Left hindlimb (tissue), 1 donor: ENCODE measurements at places on chromosomes 13 and 19.

DNA sequence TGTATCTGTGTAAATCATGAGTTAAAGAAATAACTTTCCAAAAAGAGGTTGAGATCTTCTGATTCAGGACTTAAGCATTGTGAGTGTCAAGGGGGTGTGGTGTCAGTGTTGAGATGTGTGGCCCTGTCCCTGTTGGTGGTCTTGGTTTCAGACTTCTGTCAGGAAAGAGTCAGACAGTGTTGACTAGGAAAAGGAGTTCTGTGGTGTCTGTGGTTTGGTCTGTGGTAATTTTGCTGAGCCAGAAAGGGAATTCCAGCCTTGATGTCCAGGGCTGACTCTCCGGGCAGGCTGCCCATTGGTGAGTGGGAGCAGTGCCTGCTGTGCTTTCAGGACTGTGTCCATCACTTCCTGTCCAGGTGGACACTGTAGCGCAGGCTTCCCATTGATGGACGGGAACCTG, 39.8 kb upstream of the IGFL4 start:
- DNase-seq = peak; percentile 44

- DNase-seq = no peak
Measured at GRCh38 chr19:47028195-47028601, 8.6 kb downstream of the NPAS1 start.

- no peak for DNase-seq
Measured at GRCh38 chr19:12821761-12822160, 12.6 kb downstream of the RTBDN start.

GRCh38 chr13:103335241-103335640, 269.0 kb upstream of the SLC10A2 start:
- no peak for DNase-seq

GRCh38 chr19:28482221-28482620, 730.7 kb downstream of the UQCRFS1 start:
- no peak for DNase-seq

GRCh38 chr13:66994517-66995202, 235.5 kb downstream of the PCDH9 start:
- no peak for DNase-seq

GRCh38 chr19:3849092-3849491, 19.7 kb downstream of the ZFR2 start:
- no peak for DNase-seq

DNA sequence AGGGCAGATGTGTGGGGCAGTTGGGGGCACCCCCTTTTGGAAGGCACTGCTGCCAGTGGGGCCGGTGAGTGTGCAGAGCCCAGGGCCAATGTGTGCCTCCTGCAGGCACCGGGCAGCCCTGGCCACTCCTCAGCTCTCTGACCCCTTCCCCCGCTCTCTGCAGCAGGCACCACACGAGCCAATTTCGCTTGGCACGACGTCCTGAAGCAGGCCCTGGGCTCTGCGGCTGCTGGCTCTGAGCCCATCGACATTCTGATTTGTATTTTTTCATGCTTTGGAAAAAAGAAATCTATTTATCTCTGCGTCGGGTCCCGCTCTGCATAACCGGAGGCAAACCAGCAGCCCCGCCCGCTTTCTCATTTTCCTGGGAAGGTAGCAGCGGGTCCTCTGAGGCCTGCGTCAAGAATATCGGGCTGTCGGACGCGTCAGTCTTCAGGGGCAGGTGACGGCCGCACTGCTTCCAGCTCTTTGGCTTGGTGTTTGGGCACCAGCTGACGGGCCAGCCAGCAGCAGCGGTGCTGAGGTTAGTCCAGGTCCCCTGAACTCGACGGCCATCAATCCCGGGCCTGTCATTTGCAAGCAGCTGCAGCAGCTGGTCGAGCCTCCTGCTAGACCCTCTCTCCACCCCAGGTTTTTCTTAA, 134.3 kb downstream of the KDM4B start:
- peak; percentile 60 for DNase-seq

- no peak for DNase-seq
Measured at GRCh38 chr13:91531646-91532045, 133.2 kb downstream of the GPC5 start.

DNA sequence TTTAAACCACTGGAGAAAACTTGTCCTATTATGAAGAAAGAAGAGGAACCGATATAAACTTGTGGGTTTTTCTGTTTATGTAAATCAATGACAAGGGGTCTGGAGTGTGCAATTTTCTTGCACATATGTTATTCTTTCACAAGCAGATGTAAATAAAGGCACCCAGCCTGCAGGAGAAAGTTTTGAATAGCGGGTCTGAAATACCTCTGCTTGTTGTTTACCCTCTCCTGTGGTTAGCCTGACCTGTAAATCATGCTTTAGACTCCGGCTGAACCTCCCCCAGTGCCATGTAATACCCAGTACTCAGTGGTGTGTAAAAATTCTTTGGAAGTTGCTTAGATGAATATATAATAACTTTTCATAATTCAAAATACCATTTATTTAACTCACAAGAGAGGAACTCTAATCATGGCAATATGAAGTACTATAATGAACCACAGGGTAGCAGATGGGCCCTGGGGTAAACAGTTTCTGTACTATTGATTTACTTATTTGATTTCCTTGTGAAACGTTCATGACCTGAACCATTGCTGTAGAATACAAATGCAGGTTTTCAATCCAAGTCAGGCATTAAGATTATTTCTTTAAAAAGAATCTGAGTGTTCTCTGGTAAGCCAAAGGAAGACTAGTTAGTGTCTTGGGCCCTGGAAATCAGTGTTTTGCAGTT, 245.1 kb downstream of the LMO7 start:
- DNase-seq = no peak

- DNase-seq = no peak
Measured at GRCh38 chr13:112697756-112698655, 8.2 kb downstream of the ATP11A start.

GRCh38 chr13:98582947-98583346, 6.0 kb upstream of the STK24 start:
- DNase-seq = no peak

GRCh38 chr13:30616927-30617314, 799 bp upstream of the USPL1 start:
- DNase-seq = peak; percentile 86

GRCh38 chr13:98353750-98354149, 176.7 kb upstream of the RNF113B start:
- DNase-seq = no peak

DNA sequence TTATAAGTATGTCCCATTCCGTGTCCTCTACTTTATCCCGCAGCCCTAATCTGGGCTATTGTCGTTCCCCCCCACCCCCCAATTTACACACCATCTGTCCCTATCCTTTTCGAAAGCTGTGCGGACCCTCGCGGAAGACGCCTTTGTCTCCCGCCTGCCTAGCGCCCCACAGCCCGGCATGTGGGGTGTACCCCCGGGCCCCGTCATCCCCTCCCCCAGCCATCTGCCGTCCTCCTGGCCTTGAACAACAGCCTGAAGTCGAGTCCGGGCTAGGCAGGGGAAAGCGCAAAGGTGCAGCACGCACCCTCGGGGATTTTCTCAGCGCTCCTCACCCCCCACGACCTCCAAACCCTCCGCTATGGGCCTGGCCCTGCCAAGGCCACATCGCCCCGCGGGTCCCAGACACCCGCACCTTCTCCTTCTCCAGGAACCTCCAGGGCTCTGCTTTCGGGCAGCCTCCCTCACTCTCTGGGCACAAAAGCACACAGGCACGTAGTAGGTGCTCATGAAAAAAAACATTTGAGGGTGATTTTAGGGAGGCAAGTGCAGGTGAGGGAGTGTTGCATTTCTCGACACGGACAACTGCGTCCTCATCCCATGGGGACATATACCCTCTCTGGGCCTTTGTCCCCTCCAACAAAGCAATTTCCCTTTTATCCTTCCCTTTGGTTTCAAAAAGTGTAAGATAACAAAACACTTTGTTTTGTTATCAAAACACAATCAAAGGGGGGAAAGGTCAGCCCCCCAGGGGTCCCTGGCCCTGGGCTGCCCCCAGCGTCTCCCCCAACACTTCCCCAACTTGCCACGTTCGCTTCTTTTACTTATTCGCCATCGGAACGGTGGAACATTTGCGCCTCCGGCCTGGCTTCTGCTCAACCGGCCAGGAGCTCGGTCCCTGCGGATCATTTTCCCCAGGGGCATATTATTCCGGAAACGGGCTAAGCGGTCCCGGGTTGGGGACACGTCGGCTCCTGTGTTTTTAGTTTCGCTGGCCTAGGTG, 16.4 kb downstream of the CCDC124 start:
- peak; percentile 53 for DNase-seq

DNA sequence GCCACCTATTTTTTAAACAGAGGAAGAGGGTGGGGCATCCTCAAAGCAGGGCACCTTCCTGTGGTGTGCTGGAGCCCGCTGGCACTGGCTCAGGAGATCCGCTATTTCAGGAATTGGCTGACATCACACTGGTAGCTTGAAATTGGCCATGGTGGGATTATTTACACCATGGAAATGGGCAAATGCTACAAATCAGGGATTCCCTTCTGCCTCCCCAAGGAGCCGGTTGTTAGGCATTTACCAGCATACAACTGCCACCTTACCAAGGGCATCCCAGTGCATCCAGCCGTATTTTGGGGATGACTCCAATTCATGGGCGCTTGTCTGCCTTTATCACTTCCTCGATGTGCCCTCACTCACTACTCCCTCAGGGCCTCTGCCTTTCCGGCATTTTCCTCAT, 14.2 kb downstream of the HRC start:
- DNase-seq = no peak

DNA sequence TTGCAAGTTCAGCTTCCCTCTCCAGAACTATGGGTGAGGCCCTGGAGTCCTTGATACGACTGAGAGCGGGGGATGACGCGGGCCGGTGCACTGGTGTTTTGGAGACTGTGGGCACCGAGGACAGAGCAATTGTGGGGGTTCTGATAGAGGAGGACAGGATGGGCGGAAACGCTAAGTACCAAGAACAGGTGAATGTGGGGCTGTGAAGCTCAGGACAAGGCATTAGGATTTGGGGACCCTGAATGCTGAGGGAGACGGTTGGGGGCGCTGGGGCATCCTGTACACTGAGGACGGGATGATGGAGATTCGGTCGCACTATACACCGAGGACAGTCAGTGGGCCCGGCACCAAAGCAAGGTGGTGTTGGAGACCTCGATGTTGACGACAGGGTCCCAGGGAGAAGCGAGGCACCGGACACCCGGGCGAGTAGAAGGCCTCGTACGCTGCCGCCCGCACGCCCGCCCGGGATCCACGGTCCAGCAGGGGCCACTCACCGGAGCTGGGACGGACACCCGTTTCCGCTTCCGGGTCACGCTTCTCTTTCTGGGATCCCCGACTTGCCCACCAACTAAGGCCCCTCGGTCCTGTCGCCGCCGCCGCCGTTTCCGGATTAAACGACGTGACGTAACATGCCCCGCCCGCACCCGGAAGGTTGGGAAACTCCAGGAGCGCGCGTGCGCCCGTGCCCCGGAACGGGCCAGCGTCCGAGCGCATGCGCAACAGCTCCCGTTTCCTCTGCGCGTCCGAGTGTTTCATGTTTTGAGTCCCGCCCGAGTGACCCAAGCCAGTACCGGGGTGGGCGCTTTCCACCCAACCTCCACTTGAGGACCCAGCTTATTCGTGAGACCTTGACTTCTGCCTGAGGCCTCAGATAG, at the start of gene CHMP2A:
CHMP2A (minus strand) TSS at position 612 of the 875 bp plus-strand sequence. CDS start 893 bp downstream, outside the sequence.
- DNase-seq = peak; percentile 98

GRCh38 chr19:55855160-55855559, 18.8 kb downstream of the NLRP4 start:
- no peak for DNase-seq

- no peak for DNase-seq
Measured at GRCh38 chr19:42480335-42481095, 37.8 kb upstream of the CXCL17 start.

GRCh38 chr19:13920940-13921747, 15.1 kb downstream of the CC2D1A start:
- DNase-seq = no peak

GRCh38 chr13:48125794-48126228, 30.9 kb upstream of the MED4 start:
- peak; percentile 48 for DNase-seq

GRCh38 chr13:44230071-44230470, 143.6 kb upstream of the SERP2 start:
- no peak for DNase-seq

- DNase-seq = peak; percentile 45
Measured at GRCh38 chr13:27137759-27138158, 33.9 kb downstream of the USP12 start.

DNA sequence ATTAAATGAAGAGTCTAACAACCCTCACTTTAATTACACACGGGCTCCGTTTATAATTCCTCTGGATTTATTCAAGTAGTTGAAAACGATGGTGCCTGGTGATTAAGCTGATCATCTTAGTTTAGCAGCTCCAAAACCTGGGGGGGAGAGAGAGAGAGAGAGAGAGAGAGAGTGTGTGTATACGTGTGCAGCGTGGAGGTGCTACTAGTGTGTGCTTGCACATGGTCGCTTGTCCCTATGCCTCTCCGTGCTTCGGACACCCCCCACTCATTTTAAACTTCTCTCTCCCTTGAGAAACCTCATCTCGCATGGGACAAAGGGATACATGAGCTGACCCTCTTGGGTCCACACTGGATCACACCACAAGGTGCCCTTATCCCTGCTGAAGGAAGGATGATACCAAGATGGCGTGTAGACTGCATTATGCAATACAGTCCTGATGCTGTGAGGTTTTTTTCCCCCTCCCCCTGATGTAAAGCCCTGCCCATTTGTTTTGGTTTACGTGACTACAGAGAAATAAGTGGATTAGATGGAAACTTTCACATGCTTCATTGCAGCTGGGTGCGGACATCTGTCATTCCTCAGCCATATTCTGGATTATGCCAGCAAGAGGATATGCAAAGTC, 320.8 kb downstream of the ZNF536 start:
- DNase-seq = no peak

- DNase-seq = no peak
Measured at GRCh38 chr19:49912965-49913685, 15.9 kb upstream of the ATF5 start.

DNA sequence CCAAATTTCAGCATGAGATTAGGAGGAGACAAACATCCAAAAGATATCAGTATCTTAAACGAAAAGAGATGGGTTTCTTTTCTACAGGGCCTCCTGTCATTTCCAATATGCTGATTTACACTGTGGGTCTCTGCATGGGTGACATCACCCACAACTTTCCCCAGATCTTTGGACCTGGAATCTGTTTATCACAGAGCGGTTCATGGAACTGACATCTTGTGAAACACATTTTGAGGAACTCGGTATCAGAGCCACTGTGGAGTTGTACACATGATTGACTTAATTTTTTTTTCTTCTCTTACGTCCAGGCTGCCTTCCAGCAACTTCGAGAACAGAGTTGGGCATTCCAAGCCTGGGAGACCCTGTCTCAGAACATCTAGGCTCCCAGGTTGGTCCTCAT, 80.2 kb upstream of the SERP2 start:
- no peak for DNase-seq

DNA sequence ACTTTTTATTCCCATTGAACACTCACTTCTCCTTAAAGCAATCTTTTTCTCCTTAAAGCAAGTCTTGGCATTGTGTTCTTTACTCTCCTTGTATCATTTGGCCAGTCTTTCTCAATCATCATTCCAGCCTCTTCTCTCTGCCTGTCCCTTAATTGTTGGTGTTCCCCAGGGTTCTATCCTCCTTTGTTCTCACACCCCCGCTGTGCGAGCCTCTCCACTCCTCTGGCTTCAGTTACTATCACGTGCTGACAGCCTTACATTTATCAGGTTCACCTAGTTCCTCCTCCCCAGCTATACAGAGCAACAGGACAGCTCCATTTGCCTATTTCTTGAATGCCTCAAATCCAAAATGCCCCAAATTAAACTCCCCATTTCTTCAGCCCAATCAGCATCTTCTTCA, 24.6 kb downstream of the CYSLTR2 start:
- DNase-seq = no peak

- no peak for DNase-seq
Measured at GRCh38 chr13:107421951-107422350, 793.4 kb downstream of the LIG4 start.
